WTC11 (cell line): ENCODE measurements at places on chromosomes 12 and 14. TPM values are rescaled to one million over a fixed set of nuclear protein-coding genes. Genes with fewer than 3 reads are reported as not detected.

DNA sequence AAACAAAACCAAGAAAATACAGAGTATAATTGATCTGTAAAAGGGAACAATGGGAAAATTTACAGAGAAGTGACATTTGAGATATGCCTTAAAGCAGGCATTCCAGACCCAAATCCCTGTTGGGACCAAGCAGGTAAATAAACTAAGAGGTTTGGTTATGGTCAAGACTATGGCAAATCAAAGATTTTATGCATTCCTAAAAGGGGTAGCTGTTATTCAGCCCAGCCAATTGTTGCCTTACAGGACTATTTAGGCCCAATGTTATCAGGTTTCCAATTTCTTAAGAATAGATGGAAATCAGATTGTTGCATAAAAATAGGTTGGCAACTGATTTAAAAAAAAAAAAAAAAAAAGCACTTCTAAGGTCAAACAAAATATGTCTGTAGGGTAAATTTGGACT is 5.3 kb downstream of the DNAI7 start:
- no peak for DNase-seq

The PTPRB gene
- 2.9 to 3.3 TPM (median 3.1 TPM) in 3 replicates for total RNA-seq

DNA sequence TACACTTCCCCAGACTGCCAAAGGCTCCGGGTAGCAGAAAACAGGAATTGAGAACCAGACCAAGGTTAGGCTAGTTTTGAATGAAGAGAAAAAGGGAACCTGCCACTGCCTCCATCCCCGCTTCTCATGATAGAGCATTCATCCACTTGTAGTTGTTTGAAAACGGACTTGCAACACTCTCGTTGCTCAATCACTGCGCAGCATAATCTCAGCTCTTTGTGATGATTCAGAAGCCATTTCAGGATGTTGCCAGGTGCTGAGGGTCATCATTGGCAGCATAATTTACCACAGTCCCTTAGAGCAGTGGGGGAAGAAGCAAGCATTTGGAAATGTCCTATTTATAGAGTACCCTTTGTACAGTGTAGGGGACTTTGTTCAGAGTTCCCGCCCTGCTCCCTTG is 25.6 kb downstream of the KCNK13 start:
- DNase-seq: no peak

DNA sequence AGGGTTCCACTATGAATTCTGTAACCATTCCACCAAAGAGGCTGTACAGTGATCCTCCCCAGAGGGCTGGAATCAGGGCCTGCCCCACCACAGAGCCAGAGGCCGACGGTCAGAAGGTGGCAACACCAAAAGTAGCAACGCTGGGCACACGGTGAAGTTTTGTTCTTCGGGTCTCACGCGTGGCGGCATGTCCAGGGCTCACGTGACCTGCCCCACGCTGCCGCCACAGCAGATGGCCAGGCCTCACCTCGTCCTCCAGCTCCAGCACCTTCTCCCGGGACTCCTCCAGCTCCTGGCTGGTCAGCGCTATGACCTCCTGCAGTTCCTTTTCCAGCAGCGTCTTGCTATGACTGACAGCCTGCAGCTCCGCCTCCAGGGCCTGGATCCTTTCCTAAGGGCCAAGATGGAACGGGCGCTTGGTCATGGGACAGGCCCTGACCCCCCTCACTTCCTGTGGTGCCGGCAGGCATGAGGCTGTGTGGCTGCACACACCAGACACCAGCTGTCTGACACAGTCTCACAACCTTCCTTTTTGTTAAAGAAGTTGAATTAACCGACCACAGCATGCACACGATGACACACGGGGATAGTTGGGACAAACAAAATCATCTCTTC is 22.4 kb upstream of the ANKLE2 start:
- no peak for DNase-seq

- no peak for DNase-seq
Measured at GRCh38 chr14:39033371-39033770, 69.7 kb downstream of the SEC23A start.
